Activated naive CD4-positive, alpha-beta T cell treated with anti-CD3 and anti-CD28 coated beads, Interleukin-2, amount 50 U/mL, for 72 hours (primary cell): ENCODE measurements at places on chromosomes 3 and 15.

GRCh38 chr15:85457392-85457968, 77.1 kb downstream of the AKAP13 start:
- DNase-seq: no peak

DNA sequence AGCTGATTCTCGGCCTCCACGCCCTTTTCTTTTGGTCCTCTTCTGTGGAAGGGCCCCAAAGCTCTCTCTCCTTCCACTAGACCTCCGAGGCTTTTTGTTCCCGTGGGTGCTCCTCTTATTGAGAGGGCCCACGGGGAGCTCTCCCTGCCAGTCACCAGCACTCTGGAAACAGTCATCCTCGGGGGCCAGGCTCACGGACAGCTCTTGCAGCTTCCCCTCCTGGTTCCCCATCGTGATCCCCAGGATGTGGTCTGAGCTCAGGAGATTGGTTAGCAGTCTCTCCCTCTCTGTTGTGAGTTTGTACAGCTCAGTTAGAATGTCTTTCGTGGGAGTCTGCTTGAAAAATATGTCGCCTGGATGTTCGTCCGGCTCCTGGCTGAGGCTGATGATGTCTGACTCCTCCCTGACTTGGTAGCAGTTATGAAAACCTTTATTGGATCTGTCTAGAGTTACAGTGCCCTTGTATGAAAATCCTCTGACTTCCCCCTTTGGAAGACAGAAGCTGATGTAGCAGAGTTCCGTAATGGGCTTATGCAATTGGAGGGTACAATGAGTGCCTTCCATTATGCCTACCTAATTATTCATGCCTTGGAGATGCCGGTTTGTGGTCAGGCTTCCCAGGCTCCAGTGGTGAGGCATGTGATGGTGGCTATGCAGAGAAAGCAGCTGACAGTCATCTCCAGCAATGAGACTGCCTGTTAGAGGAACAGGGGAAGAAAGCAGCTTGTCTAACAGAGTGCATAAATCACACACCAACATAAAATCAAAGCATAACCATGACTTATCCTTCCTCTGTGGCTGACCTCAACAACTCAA, 40.0 kb downstream of the FMN1 start:
- no peak for DNase-seq

GRCh38 chr3:137764001-137764433, at the start of gene SOX14:
Gene SOX14, plus strand, starts transcription at chr3:137764315. Its CDS starts 470 bp downstream, at chr3:137764785.
- no peak for DNase-seq

GRCh38 chr15:57500979-57501576, 90.6 kb upstream of the MYZAP start:
- no peak for DNase-seq

GRCh38 chr3:40355410-40355809, 31.6 kb upstream of the ENTPD3 start:
- DNase-seq: no peak

DNA sequence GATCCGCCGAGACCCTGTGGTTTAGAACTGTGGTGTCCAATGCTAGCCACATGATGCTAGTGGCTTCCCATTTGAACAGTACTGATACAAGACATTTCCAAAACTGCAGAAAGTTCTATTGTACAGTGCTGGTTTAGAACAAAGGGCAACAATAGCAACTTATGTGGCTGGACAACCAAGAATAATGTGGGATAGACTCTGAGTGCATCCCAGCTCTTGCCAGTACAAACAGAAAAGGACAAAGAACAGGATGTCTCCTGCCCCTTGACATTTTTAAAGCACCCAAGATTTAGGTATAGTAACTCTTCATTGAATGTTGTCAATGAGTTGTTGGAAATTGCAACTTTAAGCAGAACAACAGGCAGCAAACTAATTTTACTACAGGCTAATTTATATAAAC, 107.3 kb downstream of the ZNF385D start:
- no peak for DNase-seq

- DNase-seq: no peak
Observed at GRCh38 chr15:89385596-89386331, 51.1 kb upstream of the POLG start.

GRCh38 chr3:115980709-115981108, 357.4 kb downstream of the GAP43 start:
- DNase-seq: no peak

- DNase-seq: no peak
Observed at GRCh38 chr15:69669446-69669845, 216.8 kb downstream of the RPLP1 start.

- no peak for DNase-seq
Observed at GRCh38 chr3:3065876-3066275, 44.3 kb downstream of the IL5RA start.

- DNase-seq: no peak
Observed at GRCh38 chr3:134061401-134061800, 31.7 kb upstream of the SLCO2A1 start.

GRCh38 chr3:34024447-34025240, 226.2 kb downstream of the PDCD6IP start:
- no peak for DNase-seq

GRCh38 chr3:108998436-108998835, 44.8 kb upstream of the GUCA1C start:
- no peak for DNase-seq

- no peak for DNase-seq
Observed at GRCh38 chr3:161745741-161746140, 249.1 kb downstream of the OTOL1 start.

DNA sequence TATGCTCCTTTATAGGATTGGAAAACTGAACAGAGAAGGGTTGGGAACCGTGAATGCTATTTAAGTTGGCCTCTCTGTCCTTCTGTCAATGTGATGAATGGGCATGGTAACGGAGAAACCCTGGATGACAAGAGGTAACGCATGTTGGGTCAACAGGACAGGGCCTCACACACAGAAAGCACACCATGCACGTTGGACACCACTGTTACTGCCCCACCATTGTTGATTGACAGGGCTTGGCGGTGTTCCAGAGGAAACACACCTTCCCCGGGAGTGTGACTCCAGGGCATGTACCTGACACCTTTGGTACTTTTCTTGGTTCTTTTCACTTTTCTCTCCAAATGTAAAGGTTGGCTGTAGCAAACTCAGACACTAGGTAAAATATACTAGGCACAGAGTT, 548.5 kb downstream of the OCA2 start:
- DNase-seq: no peak

- no peak for DNase-seq
Observed at GRCh38 chr3:106428565-106428994, 559.8 kb upstream of the CBLB start.

- DNase-seq: peak; percentile 71
Observed at GRCh38 chr3:39447637-39448483, 19.6 kb upstream of the MOBP start.

DNA sequence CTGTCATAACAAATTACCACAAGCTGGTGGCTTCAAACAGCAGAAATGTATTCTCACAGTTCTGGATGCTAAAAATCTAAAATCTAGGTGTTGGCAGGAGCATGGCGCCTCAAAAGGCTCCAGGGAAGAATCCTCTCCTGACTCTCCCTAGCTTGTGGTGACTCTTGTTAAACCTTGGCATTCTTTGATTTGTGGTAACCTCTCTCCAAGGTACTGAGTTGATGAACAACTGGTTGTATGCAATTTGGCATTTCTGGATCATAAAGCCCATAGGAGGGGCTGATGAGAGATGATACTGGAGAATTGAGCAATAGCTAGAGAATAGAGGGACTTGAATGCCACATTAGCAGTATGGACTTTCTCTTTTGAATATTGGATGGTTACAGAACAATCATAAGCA, 821.8 kb downstream of the TBL1XR1 start:
- no peak for DNase-seq

GRCh38 chr3:4045756-4046155, 246.5 kb downstream of the LRRN1 start:
- DNase-seq: no peak

- DNase-seq: no peak
Observed at GRCh38 chr3:150005243-150006112, 34.8 kb upstream of the PFN2 start.
